ENCODE measurements at places on chromosomes 16 and 17. TPM values are rescaled to one million over a fixed set of nuclear protein-coding genes. Genes with fewer than 3 reads are reported as not detected.
A peak's percentile ranks its signal among the peaks of the same experiment; 100 is the strongest.

GRCh38 chr17:34257299-34257985 is 2.4 kb downstream of the CCL2 start:
- DNase-seq, result no peak
- H3K36me3 ChIP-seq, result no peaks in the 10 kb centered on the region
- H3K27ac ChIP-seq, result no peak overlapping the region

- peaks cover 2% of the 10 kb centered on the region for H3K27me3 ChIP-seq
- no peak for DNase-seq
- H3K4me3 ChIP-seq, result no peak overlapping the region
- H3K27ac ChIP-seq, result no peak overlapping the region
Measured at GRCh38 chr17:41520821-41521521, 2.3 kb upstream of the KRT15 start.

- peaks cover 31% of the 10 kb centered on the region for H3K4me1 ChIP-seq
- no peak for DNase-seq
- H3K4me3 ChIP-seq, result peak overlapping the region; percentile 97
- peak overlapping the region; percentile 99 for H3K27ac ChIP-seq
Measured at GRCh38 chr17:8222380-8222629, 11.9 kb upstream of the AURKB start.

DNA sequence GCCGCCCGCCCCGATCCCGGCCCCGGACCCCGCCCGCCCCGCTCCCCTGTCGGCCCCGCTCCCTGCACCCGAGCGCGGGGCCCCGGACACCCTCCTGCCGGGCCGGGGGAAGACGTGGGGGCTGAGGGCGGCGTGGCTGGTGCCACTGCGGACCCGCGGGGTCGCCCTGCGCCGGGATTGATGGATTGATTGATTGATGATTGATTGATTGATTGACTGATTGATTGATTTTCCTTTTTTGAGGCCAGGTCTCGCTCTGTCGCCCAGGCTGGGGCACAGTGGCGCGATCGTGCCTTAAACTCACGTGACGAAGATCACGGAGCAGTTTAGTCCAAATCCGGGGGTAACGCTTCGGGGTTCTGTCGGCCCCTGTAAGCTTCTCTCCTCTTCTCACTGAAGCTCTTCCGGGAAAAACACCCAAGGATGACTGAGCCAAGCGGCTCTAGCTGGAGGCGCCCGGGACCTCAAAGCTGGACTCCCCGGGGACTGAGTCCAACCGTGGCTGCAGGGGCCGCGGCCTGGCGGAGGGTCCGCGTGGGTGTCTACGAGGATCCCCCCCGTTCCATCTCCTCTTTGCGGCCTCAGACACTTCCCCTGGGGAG is 40.2 kb upstream of the BHLHA9 start:
- no peak for DNase-seq
- peaks cover 40% of the 10 kb centered on the region for H3K27me3 ChIP-seq
- peak overlapping the region; percentile 65 for H3K27ac ChIP-seq
- H3K4me3 ChIP-seq, result peak overlapping the region; percentile 78

GRCh38 chr17:67434061-67434525 is 57.0 kb downstream of the PITPNC1 start:
- H3K4me1 ChIP-seq, result peaks cover 83% of the 10 kb centered on the region
- peak overlapping the region; percentile 38 for H3K4me3 ChIP-seq
- H3K27ac ChIP-seq, result peak overlapping the region; percentile 86
- peaks cover 8% of the 10 kb centered on the region for H3K36me3 ChIP-seq
- no peaks in the 10 kb centered on the region for H3K27me3 ChIP-seq

GRCh38 chr17:58320163-58320558 is 8.4 kb downstream of the TSPOAP1 start:
- DNase-seq, result no peak
- H3K4me1 ChIP-seq, result peaks cover 18% of the 10 kb centered on the region
- H3K36me3 ChIP-seq, result peaks cover 4% of the 10 kb centered on the region
- no peaks in the 10 kb centered on the region for H3K27me3 ChIP-seq
- no peak overlapping the region for H3K27ac ChIP-seq
- H3K4me3 ChIP-seq, result no peak overlapping the region

- H3K36me3 ChIP-seq, result peaks cover 22% of the 10 kb centered on the region
- peak overlapping the region; percentile 95 for H3K4me3 ChIP-seq
- peak overlapping the region; percentile 96 for H3K27ac ChIP-seq
- H3K27me3 ChIP-seq, result peaks cover 11% of the 10 kb centered on the region
- no peak for DNase-seq
Measured at GRCh38 chr17:40818343-40818732, 4.1 kb downstream of the KRT10 start.

- no peak overlapping the region for H3K27ac ChIP-seq
- H3K36me3 ChIP-seq, result peaks cover 2% of the 10 kb centered on the region
- no peak for DNase-seq
- H3K27me3 ChIP-seq, result no peaks in the 10 kb centered on the region
Measured at GRCh38 chr16:31402687-31403086, 9.6 kb downstream of the ITGAD start.

DNA sequence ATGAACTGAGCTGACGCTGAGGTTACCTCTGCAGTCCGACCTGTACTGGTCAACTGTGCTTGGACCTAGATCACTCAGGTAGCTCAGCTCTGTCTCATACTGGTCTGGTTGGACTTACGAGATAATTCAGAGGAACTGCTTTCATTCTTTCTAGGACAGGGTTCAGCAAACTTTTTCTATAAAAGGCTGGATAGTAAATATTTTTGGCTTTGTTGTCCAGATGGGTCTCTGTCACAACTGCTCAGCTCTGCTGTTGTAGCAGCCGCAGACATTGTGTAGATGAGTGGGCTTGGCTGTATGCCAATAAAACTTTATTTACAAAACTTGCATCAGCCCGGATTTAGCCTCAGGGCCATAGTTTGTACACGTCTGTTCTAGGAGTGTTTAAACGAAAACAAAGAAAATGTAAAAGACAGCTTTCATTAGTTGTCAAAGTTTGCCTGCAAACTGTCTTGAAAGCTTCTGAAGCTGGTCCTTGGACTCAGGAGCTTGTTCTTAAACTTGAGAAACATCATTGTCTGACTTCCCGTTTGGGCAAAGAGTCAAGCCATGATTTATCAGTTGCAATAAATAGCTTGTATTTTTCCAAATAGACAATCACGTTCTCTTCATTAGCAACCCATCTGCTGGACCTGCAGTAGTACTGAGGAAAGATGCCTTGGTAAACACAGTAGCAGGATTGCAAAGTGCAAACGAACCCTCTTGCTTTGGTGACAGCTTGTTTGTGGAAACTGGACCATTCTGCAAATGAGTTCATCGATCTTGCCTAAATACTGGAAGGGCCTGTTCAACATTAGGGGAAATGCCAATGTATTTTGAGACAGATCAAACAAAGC is 253.4 kb downstream of the SNX29 start:
- H3K36me3 ChIP-seq, result peaks cover 2% of the 10 kb centered on the region
- DNase-seq, result no peak
- no peaks in the 10 kb centered on the region for H3K27me3 ChIP-seq
- H3K27ac ChIP-seq, result no peak overlapping the region

GRCh38 chr16:70364399-70364798 is 17.7 kb downstream of the DDX19A start:
- H3K27ac ChIP-seq, result no peak overlapping the region
- no peak overlapping the region for H3K4me3 ChIP-seq
- H3K36me3 ChIP-seq, result peaks cover 32% of the 10 kb centered on the region

DNA sequence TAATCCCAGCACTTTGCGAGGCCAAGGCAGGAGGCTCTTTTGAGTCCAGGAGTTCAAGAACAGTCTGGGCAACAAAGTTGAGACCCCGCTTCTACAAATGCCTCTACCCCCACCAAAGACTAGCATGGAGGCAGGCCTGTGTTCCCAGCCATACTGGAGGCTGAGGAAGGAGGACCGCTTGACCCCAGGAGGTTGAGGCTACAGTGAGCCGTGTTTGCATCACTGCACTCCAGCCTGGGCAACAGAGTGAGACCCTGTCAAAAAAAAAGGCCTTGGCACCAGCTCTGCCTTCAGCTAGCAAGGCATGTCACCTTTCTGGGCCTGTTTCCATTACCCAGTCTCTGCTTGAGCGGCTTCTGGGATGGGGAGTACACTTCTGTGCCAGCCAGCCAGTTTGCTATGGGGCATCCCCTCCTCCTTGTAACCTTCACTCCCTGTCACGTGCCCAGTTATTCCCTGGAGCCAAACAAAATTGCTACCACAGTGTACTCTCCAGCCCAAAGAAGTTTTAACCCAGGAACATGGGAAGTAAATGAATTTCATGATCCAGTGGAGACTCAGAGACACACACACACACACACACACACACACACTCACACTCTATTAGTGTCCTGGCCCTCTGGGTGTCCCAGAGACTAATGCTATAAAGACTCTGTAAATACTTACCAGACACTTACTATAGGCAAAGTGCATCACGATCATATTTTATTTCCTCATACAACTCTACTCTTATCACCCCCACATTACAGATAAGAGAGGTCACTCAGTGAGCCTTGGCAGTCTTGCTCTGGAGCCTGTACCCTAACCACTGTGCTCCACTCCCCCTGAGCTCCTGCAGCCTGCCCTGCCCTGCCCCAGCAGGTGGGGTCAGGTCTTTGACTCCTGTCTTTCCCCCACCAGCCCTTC is 2.5 kb downstream of the CISD3 start:
- peaks cover 27% of the 10 kb centered on the region for H3K36me3 ChIP-seq
- H3K4me1 ChIP-seq, result peaks cover 66% of the 10 kb centered on the region
- no peak for DNase-seq
- H3K27me3 ChIP-seq, result no peaks in the 10 kb centered on the region

GRCh38 chr16:81263470-81264220 is 25.2 kb downstream of the BCO1 start:
- H3K4me1 ChIP-seq, result peaks cover 4% of the 10 kb centered on the region
- H3K36me3 ChIP-seq, result no peaks in the 10 kb centered on the region
- no peak overlapping the region for H3K27ac ChIP-seq
- H3K4me3 ChIP-seq, result no peak overlapping the region

DNA sequence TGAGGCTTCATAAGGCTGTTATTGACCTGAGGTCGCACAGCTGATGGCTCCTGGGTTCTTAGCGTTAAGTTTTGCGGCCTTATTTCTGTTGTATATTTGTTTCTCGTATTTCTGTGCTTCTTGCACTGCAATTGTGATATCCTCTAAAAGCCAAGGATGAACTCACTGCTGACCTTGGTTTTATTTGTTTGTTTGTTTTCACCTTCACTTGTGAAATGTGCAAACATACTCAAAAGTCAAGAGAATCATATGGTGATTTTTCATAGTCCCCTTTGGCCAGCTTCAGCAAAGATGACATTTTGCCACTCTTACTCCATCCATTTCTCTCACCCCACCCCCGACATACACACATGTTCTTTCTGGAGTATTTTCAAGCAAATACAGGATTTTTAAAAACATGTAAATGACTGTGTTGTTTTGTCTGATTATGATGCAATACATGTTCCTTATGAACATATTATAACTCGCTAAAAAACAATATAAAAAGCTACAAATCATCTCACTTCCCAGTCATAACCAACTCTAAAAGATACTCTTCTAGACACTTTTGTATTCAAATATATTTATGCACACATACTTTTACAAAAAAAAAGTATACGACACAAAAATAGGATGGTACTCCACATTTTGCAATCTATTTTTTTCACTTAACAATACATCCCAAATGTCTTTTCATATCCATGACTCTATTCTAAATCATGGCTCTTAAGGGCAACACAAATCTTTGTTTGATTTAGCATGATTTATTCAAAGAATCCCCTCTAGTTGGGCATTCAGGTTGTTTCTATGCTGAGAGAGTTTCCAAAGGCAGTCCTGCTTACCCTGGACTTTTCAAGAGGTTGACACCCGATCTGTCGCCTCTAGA is 5.7 kb upstream of the ZCCHC14 start:
- H3K4me1 ChIP-seq, result peaks cover 19% of the 10 kb centered on the region
- no peak for DNase-seq
- H3K4me3 ChIP-seq, result no peak overlapping the region
- no peak overlapping the region for H3K27ac ChIP-seq

DNA sequence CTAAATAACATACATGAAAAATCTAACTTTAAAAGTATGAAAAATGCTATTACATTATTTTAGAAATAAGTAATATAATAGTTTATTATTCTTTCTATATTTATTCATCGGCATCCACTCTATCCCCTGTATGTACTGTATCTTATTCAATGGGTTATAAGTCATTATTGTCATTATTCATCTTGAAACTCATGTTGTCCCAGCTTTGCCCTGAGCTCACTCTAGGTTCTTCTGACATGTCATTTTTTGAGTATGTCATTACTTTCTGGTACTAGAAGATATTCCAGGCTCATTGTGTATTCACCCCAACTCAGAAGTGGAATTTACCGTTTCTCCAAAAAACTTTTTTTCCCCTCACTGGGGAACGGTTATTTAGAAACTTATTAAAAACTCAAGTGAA is 53.0 kb upstream of the MNT start:
- no peaks in the 10 kb centered on the region for H3K27me3 ChIP-seq
- peaks cover 8% of the 10 kb centered on the region for H3K36me3 ChIP-seq
- no peak for DNase-seq
- H3K4me1 ChIP-seq, result peaks cover 11% of the 10 kb centered on the region
- H3K4me3 ChIP-seq, result no peak overlapping the region

- peaks cover 28% of the 10 kb centered on the region for H3K36me3 ChIP-seq
- peak overlapping the region; percentile 79 for H3K27ac ChIP-seq
- DNase-seq, result no peak
- H3K4me1 ChIP-seq, result peaks cover 32% of the 10 kb centered on the region
- no peaks in the 10 kb centered on the region for H3K27me3 ChIP-seq
Measured at GRCh38 chr17:38919316-38920078, 5.9 kb upstream of the LASP1NB start.

GRCh38 chr17:70067134-70067533 is 7.9 kb upstream of the KCNJ16 start:
- no peaks in the 10 kb centered on the region for H3K4me1 ChIP-seq
- peaks cover 6% of the 10 kb centered on the region for H3K27me3 ChIP-seq
- H3K4me3 ChIP-seq, result no peak overlapping the region
- no peak for DNase-seq

DNA sequence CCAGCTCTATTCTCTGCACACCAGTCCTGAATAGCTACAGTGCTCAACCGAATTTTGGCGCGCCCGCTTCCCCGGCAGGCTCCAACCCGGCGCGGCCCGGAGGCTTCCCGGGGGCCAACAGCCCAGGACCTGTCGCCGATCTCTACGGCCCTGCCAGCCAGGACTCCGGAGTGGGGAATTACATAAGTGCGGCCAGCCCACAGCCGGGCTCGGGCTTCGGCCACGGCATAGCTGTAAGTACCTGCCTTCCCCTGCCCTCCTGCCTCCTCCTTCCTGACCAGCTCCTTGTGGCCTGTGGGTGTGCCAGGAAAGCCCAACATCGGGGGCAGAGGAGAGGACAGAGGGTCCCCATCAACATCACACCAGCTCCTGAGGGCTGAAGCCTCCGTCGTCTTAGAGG is 70.2 kb downstream of the CCDC182 start:
- peaks cover 2% of the 10 kb centered on the region for H3K36me3 ChIP-seq
- no peak overlapping the region for H3K4me3 ChIP-seq
- H3K27me3 ChIP-seq, result no peaks in the 10 kb centered on the region
- peaks cover 34% of the 10 kb centered on the region for H3K4me1 ChIP-seq
- no peak overlapping the region for H3K27ac ChIP-seq

GRCh38 chr17:9324864-9325263 is 250.8 kb downstream of the STX8 start:
- DNase-seq, result no peak
- no peaks in the 10 kb centered on the region for H3K27me3 ChIP-seq
- H3K4me3 ChIP-seq, result no peak overlapping the region

TVP23A gene
- total RNA-seq, result not detected

RPH3AL gene
- 0.72 TPM for total RNA-seq

AATK gene
- 0.63 TPM for total RNA-seq

PDE6G gene
- 8.9 TPM for total RNA-seq

SLC16A6 gene
- total RNA-seq, result 2.3 TPM

CDR2L gene
- total RNA-seq, result 0.94 TPM
